Midbrain (tissue), 1 donor: ENCODE measurements at places on chromosomes 4 and X.

DNA sequence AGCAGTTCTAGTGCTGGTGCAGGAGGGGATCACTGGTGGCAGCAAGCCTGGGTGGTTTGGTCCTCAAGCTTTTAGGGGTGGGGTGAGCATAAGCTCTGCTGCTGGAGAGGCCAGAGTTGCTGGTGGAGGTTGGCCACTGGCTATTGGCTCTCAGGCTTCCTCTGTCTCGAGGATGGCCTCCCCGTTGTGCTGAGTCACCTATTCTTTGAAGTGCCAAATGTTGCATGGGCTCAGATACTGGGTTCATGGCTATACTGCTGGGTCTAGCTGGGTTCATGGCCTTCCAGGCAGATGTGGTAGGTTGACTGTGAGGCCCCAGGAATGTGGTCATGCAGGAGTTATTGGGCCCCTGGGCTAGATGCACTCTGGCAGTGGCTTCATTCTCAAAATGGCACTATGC is 466.3 kb downstream of the NAF1 start:
- DNase-seq = no peak

GRCh38 chrX:70079870-70080269 is 17.6 kb downstream of the OTUD6A start:
- no peak for DNase-seq

GRCh38 chr4:3201718-3202702 is 46.9 kb upstream of the MSANTD1 start:
- DNase-seq = no peak

GRCh38 chr4:174663216-174663615 is 140.9 kb upstream of the HPGD start:
- DNase-seq = no peak

GRCh38 chrX:87299563-87300160 is 217.9 kb upstream of the KLHL4 start:
- DNase-seq = peak; percentile 34

DNA sequence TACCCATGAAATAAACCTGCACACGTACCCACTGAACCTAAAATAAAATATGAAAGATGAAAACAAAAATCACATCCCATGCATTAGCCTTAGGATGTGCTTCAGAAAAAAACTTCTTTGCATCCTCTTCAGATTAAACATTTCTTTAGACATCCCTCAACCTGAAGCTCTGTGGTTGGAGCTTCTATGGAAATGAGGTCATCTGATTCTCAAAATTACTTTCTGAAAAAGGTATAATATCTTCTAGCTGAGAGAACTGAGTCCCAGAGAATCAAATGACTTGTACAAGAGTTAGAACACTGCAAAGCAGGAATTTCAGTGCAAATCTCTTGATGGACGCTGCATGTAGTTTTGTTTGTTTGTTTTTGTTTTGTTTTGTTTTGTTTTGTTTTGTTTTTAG is 19.1 kb upstream of the ANTXR2 start:
- DNase-seq = no peak

GRCh38 chrX:105636667-105637066 is 185.7 kb upstream of the NRK start:
- DNase-seq = no peak

- no peak for DNase-seq
Observed at GRCh38 chr4:170758988-170759387, 669.2 kb upstream of the AADAT start.

GRCh38 chr4:108703370-108703769 is 53.0 kb downstream of the OSTC start:
- DNase-seq = no peak

DNA sequence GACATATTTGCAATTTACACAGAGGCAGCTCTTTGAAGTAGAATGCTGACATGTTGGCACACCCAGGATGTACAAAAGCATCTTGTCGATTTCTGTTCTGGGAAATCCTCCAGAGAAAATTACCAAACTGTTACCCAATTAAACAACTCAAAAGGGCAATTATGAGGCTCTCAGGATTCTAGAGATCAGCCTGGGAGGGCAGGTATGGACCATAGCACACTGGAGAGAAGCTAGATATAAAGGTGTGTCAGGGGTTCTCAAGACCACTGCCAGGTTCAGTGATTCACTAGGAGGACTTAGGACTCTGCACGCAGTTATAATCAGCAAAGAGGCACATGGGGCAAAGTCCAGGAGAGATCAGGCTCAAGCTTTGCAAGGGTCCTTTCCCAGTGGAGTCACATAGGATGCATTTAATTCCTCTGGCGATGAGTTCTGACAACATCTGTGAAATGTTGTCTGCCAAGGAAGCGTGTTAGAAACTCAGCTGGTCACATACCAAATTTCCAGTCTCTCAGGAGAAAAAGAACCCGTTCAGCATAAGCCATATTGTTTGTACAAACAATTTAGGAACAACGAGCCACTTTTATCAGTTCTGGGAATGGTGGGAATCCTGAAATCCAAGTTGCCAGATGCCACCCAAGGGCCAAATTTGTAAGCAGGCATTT is 100.8 kb downstream of the SYTL5 start:
- no peak for DNase-seq

GRCh38 chr4:2583517-2583916 is 47.1 kb downstream of the FAM193A start:
- DNase-seq = peak; percentile 13
